Stimulated activated CD4-positive, alpha-beta T cell treated with anti-CD3 and anti-CD28 coated beads, Interleukin-1b, Interleukin-23, amount 100 ng/mL, for 1 hour (primary cell): ENCODE measurements at places on chromosomes 2 and 18.

GRCh38 chr2:60495041-60495625 is 58.3 kb downstream of the BCL11A start:
- DNase-seq = no peak

GRCh38 chr2:219591091-219591490 is 6.6 kb upstream of the STK11IP start:
- DNase-seq = no peak

DNA sequence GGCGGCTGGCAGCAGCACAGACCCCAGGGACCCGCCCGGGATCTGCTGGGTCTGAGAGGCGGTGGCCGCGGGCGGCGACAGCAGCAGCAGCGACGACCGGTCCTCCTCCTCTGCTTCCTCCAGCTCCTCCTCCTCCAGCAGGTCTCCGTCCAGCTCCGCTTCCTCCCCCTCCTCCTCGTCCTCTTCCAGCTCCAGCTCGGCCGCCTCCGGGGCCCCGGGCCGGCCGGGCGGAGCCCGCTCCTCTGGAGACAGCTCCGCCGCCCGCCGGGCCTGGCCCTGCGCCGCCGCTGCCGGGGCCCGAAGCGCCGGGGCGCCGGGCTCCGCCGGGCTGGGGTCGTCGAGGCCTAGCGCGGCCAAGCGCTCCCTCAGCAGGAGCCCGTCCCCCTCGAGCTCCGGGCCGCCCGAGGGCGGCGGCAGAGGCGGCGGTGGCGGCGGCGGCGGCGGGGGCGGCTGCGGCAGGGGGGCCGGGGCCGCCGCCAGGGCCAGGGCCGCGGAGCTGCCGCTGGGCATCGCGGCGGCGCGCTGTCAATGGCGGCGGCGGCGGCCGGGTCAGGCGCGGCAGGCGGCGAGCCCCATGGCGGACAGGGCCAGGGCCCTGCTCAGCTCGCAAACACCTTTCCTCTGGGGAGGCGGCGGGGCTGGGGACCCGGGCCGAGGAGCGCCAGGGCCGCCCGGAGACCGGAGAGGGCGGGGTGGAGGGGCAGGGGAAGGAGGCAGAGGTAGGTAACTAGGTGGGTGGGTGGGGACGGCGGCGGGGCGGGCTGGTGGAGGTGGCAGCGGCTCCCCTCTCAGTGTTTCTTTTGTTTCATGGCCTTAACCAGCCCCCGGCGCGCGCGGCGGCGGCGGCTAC is 445 bp downstream of the MEX3C start:
- no peak for DNase-seq

DNA sequence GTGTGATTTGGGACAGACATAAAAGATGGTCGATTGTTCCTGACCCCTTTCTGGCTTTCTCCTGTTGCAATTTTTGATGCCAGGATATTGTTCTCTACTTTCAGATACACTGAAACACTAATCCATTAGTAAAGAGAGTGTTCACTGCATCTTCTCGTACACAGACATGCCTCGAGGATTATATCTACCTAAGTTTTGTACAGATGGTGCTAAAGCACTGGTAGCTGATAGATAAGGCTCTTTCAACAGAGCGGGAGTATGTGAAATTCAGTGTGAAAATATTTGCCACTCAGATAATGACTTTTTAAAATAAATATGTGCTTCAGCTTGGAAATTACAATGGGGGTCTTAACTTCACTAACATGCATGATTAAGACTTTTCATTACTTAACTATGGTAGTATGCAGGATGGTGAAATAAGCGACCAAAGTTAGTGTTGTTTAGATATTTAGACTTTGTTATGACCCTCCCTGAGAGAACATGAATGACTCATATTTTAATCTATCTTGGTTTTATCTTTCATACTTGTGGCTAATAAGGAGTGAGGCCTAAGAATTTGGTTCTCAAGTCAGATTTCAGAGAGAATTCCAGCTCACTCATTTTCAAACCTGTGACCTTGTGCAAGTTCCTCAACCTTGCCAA is 474.9 kb downstream of the NRXN1 start:
- no peak for DNase-seq

DNA sequence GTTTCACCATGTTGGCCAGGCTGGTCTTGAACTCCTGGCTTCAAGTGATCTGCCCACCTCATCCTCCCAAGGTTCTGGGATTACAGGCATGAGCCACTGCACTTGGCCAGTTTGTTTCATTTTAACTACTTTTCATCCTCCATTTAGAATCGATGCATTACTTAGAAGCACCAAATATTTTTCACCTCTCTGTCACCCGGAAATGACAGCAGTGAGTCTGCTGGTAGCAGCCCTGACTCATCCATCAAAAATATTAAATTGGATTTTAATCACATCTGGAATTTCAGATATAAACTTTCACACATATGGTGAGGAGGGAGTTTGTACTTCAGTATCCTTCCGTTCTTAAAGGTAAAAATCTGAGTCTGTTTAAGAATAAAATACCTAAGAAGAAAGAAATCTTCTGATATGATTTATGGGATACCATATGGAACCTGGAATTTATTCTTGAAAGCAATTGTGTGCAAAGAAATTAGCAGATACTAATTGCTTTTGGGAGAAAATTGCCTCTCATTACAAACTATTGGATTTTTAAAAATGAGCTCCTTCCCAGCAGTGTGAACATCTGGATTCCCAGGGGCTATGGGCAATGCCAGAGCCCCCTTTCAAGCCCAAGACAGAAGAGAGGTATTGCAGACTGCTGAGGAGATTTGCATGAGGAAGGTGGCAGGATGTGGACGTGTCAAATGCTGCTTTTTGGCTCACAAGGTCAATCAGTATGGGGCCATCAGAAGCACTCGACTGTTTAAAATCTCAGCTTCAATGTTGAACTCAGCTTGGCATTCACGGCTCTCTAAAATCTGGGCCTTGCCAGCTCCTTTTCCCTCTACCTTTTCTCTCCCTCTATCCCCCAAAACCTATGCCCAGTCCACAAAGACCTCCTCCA is 279.5 kb upstream of the SIX2 start:
- no peak for DNase-seq

DNA sequence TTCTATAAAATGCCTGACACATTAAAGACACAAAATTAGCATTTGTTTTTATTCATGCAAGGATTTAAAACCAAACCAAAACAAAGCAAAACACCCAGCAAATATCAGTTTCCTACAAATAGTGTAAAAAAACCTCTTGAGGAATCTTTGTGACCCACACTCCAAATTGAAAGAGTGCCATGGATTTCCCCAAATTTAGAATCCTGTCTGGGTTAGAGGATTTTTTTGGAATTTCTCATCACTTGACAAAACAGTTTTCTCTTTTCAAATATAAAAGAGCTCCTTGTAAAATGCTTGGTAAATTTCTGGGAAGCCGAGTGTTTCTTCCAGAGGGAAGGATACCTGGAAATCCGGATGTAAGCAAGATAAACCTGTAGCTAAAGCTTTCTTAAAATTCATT is 1.7 kb upstream of the FN1 start:
- no peak for DNase-seq

- no peak for DNase-seq
Measured at GRCh38 chr18:7157760-7158159, 40.2 kb upstream of the LAMA1 start.

GRCh38 chr2:45436456-45436855 is 174.6 kb downstream of the SRBD1 start:
- no peak for DNase-seq

DNA sequence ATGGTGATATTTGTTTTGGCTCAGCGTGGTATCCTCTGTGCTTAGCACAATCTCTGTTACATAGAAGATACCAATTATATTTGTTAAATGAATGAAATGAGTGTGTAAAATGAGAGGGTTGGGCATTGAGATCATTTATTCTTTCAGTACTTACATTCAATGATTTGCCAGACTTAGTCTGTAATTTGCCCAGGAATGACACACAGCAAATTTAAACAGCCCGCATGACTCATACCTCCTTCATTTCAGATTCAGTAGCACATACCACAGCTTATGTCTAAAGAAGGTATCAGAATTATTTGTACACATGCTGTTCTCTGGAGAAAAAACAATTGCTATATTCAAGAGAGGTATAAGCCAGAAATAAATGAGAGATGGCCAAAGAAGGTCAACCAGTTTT is 37.0 kb downstream of the KLHL14 start:
- DNase-seq = no peak

- DNase-seq = no peak
Measured at GRCh38 chr18:48488388-48488850, 50.4 kb upstream of the CTIF start.

- no peak for DNase-seq
Measured at GRCh38 chr18:78505851-78506461, 473.7 kb upstream of the SALL3 start.
